Stimulated activated CD8-positive, alpha-beta memory T cell treated with anti-CD3 and anti-CD28 coated beads, Interleukin-15, amount 100 ng/mL, for 1 hour (primary cell): ENCODE measurements at places on chromosomes 4 and X.

GRCh38 chr4:156230176-156230575, 276.5 kb upstream of the CTSO start:
- DNase-seq = no peak

DNA sequence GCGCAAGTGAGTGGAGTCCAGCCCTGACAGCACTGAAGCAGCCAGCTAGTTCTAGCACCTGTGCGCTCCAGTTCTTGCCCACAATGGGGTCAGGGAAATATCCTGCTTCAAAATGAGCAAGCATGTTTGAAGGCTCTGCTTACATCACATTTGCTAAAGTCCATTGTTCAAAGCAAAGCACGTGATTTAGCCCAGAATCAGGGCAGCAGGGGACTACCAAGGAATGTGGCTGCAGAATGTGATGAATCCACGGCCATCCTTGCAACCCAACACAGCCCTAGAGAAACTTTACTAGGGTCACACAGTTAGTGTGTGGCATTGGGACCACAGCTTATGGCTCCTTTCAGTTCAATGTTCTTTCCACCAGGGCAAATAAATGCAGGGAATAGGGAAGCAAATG, 47.3 kb upstream of the SMIM31 start:
- DNase-seq = no peak

GRCh38 chr4:173518425-173519102, 11.5 kb downstream of the HAND2 start:
- DNase-seq = no peak

DNA sequence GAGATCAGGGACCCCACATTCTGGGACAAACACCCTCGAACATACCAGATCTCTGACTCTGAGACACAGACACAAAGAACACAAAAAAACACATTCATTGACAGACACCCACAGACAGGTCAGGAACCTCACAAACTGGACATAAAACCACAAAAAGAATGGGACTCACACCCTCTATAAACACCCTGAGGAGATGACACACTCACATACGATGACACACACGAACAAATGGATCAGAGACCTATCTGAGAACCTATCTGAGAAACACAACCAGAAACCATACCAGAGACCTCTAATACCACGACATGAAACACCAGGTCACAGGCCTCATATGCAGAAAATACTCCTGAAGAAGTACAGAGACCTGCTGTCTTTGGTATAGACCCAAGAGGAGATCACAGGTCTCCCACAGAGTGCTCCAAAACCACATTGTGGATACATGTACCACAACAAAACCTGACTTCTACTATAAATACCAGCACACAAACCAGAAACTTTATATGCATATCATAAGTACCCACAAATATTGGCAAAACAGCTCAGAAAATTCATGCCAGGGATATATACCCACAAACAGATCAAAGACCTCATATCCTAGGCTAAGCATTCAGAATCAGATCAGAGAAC, 19.5 kb downstream of the SUV39H1 start:
- DNase-seq = no peak

DNA sequence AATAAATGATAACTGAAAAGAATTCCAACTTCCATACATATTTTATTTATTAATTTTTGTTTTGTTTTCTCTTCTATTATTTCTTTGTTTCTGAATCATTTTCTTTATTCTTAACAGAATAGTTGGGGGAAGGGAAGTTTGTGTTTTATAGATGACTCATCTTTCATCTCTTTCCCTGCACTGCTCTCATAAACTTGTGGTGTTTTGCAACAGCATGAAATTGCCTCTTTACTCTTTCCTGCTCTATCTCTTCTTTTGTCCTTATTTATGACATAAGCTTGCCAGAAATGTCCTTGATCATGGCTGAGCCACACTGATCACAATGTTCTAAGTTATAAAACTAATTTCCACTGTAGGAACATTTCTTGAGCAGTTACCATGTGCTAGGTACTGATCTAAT, 22.3 kb downstream of the QRFPR start:
- DNase-seq = no peak

GRCh38 chr4:76658231-76659102, 223.4 kb downstream of the SHROOM3 start:
- DNase-seq = no peak

DNA sequence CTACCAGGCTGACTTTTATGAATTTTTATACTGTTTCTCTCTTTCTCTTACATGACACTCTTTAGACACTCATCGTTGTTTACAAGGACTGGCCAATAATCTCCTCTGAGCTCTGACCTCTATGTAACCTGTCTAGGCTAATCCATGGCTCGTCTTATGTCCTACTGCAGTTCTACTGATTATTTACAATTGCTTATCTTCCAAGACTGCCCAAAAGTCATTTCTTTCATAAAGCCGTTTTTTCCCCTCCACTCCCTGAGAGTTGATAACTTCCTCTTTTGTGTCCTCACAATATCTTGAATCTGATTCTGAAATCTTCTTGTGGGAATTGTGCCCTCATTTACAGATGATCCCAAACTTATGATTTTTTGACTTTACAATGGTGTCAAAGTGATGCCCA, 18.3 kb upstream of the SNCA start:
- DNase-seq = no peak

DNA sequence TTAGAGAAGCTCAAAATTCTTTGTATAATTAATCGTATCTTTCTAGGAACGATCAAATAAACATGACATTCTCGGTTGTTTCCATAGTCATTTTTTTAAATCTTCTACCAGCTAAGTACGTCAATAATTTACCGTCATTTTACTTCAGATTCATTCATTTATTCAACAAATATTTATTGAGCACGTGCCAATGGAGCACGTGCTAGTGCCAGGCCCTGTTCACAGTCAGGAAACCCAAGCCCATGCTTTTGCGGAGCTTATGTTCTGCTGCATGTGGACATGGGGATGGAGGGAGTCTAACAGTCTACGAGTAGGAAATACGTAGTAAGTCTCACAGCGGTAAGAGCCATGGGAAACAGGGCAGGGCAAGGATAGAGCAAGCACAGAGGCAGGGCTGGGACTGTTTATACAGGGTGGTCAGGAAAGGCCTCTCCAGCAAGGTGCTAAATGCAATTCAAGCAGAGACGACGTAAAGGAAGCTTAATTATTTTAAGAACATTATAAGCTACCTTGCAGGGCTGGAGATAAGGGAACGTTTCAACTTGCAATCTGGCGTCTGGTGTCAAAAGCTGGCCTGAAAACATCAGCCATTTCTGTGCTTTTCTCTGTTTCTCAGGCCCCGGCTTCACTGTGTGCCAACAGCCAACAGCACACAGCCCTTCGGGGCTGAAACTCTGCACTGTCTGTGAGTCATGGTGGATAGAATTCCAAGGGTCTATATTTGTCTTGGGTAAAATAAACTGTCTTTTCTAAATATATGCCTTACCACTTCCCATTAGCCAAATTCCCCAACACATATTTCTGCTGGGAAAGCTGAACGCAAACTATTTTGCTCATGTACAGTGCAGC, 517.1 kb upstream of the ZFP42 start:
- DNase-seq = no peak

GRCh38 chr4:155960522-155960921, 6.9 kb upstream of the CTSO start:
- no peak for DNase-seq

DNA sequence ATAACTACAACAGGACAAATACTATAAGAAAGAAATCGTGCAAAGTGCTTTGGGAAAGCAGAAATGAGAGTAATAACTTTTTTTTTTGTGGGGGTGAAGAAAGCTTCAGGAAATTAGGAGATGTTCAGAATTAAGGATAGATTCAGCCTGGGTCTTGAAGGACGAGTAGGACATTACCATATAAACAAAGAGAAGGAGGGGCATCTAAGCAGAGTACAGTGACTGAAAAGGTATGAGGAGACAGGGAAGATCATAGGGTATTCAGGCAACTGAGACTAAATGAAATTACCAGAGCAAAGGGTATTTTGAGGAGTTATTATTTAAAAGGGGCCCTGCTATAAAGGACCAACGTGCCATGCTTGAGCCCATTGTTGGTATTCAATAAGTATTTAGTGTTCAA, 3.1 kb upstream of the STAP1 start:
- no peak for DNase-seq

- DNase-seq = no peak
These were observed 50.3 kb downstream of the MAML3 start for GRCh38 chr4:140103676-140104075.

DNA sequence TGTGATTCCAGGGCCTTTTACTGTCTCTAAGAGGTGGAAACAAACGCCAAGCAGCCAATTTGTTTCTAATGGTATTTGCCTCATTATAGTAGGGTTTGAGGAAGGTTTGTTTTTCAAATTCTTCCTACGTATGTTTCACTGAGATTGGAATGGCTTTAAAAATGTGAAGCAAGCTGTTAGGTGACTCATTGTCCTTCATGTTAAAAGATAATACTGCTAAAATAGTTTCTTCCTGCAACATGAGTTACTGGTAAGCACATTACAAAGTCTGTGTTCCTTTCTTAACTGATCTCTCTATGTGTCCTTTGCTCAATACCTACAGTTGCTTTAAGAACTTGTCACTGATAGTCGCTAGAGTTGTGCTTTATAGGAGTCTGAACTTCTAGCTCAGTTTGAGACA, 1183.9 kb downstream of the RPA4 start:
- DNase-seq = no peak

GRCh38 chr4:117873779-117874178, 160.5 kb upstream of the NDST3 start:
- no peak for DNase-seq

DNA sequence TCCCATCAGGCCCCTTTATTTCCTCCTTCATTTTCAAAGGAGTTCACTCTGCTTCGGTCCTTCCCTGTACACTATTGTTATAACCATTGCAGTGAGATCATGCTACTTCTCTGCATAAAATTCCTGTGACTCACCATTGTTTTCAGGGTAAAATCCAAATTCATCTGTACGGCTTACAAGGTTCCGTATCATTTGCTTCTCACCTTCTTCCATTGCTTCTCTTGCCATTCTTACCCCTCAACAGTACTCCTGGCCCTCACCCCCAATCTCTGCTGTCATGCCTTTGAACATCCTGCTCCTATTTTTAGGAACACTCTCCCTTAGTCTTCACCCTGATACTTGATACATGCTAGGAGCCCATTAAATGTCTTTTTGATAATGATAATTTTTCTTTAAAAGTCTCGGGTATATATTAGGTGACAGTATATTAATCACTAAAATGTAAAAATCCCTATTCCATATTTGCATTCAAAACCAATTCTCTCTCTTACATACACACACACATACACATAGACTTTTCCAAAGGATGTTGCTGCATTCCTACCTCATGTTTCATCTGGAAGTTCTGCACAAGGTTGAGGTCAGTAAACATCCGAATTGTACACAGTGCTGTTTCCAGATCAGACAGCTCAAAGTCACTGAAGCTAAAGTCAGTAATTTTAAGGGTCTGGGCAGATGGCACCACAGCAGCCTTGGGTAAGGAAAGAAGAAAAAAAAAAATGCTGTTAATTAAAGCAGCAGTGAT, 103.4 kb downstream of the PDE5A start:
- no peak for DNase-seq

- DNase-seq = no peak
These were observed 143.4 kb downstream of the CDS1 start for GRCh38 chr4:84726356-84726755.

DNA sequence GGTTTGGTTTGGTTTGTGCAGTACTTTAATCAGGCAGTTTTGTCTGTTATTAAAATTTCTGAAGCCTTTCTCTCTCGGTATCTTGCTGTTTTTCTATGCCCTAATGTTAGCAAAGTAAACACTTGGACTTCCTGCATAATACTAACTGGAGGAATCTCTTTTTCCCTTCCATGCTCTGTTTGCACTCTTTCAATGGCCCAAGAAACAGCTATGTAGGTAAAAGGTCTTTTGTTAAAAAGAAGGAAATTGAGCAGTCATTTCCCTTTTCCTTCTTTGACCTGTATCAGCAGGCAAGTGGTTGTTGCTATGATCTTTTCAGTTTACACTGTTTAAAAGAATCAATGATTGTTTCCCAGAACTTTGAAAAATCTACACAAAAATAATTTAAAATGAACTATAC, 82.7 kb downstream of the CCSER1 start:
- no peak for DNase-seq

GRCh38 chrX:73930300-73930699, 367.3 kb downstream of the CHIC1 start:
- no peak for DNase-seq

- DNase-seq = no peak
These were observed 53.1 kb downstream of the HOPX start for GRCh38 chr4:56627985-56628384.

DNA sequence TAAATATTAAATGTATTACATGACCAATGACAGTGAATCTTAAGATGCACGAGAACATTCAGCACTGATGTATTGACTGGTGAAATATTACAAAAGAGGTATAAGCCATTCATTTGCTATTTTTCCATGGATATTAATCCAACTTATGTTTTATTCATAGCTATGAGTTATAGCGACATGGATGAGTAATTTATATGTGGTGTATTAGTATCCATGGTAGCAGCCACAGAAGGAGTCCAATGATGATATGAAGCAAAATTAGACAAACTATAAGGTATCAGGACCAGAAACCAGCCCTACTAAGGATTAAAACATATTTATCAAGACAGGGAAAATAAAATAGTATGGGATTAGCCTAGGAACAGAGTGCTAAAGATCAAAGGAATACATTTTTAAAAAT, 50.7 kb downstream of the THAP9 start:
- no peak for DNase-seq

DNA sequence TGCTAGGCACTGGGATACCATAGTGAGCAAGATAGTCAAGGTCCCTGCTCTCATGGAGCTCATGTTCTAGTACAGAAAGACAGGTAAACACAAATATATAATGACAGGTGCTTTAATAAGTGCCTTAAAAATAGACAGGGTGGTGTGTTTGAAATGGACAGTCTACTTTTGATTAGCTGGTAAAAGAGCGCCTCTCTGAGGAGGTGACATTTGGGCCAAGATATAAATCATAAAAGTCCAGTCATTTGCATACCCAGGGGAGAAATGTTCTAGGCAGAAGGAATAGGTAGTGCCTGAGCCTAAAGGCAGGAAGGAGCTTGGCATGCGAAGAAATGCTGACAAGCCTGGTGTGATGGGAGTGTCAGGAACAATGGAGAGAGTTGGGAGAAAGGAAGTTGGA, 83.6 kb downstream of the DNAAF6 start:
- no peak for DNase-seq

DNA sequence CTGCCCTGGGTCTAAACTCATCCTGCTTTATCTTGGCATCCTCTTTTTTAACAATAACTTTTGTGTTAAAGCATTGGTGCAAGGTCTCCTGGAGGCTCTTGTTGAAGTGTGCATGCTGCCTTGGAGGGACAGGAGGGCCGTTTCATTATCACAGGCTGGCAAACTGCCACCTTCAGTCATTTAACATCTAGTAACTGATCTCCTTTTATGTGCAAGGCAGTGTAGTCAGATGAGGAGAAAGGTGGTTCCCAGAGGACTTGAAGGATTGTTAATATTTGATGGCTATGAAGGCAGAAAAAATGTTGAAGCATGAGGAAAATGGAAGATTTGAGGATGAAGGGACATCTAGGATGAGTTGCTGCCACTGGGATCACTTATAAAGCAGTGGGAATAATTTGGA, 439.4 kb downstream of the RAPGEF2 start:
- no peak for DNase-seq
